ENCODE measurements at places on chromosomes 13 and 19. TPM values are rescaled to one million over a fixed set of nuclear protein-coding genes. Genes with fewer than 3 reads are reported as not detected.

The ZNF616 gene
- total RNA-seq: 15.3 TPM

The ZNF177 gene
- 0.21 TPM for total RNA-seq

The ZNF333 gene
- total RNA-seq: 6.7 TPM

The PCDH20 gene
- 3.1 TPM for total RNA-seq

The CGB8 gene
- total RNA-seq: not detected

The MIA gene
- 0.24 TPM for total RNA-seq

The FARP1 gene
- 19.5 TPM for total RNA-seq

The GRK1 gene
- not detected for total RNA-seq

The MEF2B gene
- 0.21 TPM for total RNA-seq

The KCNRG gene
- total RNA-seq: 4.5 TPM

The ALKBH6 gene
- total RNA-seq: 19.0 TPM

The ZNF681 gene
- total RNA-seq: 0.85 TPM

The LRP3 gene
- total RNA-seq: 17.3 TPM

The ZNF358 gene
- total RNA-seq: 9.8 TPM

The JSRP1 gene
- not detected for total RNA-seq

The EDNRB gene
- under 0.01 TPM for total RNA-seq

The HIF3A gene
- 0.48 TPM for total RNA-seq

The ANKLE1 gene
- total RNA-seq: under 0.01 TPM

The SHANK1 gene
- total RNA-seq: not detected

The ERICH6B gene
- not detected for total RNA-seq

The KASH5 gene
- not detected for total RNA-seq

The IGFL1 gene
- not detected for total RNA-seq

The EVI5L gene
- 12.0 TPM for total RNA-seq

The DMKN gene
- total RNA-seq: 75.0 TPM

The CEBPA gene
- 16.1 TPM for total RNA-seq

The SLC7A10 gene
- total RNA-seq: not detected

The HSPB6 gene
- total RNA-seq: 0.43 TPM

The DLL3 gene
- 0.64 TPM for total RNA-seq

The SYT5 gene
- total RNA-seq: 0.72 TPM

The LILRA2 gene
- not detected for total RNA-seq

The PLVAP gene
- not detected for total RNA-seq

The PLPPR3 gene
- total RNA-seq: 0.48 TPM

The GNG7 gene
- total RNA-seq: under 0.01 TPM

The TNFSF9 gene
- 11.3 TPM for total RNA-seq

The PPFIA3 gene
- total RNA-seq: 2.9 TPM

Measured in tracheal epithelial cell (primary cell).